ENCODE measurements at places on chromosomes 16 and 17. TPM values are rescaled to one million over a fixed set of nuclear protein-coding genes. Genes with fewer than 3 reads are reported as not detected.

GRCh38 chr16:67766291-67766690, 40.1 kb downstream of the RANBP10 start:
- DNase-seq: no peak

- peak; percentile 86 for DNase-seq
These were observed 26.0 kb downstream of the NECAB2 start for GRCh38 chr16:83994087-83994486.

SPATA32 gene
- not detected for polyA plus RNA-seq

DNA sequence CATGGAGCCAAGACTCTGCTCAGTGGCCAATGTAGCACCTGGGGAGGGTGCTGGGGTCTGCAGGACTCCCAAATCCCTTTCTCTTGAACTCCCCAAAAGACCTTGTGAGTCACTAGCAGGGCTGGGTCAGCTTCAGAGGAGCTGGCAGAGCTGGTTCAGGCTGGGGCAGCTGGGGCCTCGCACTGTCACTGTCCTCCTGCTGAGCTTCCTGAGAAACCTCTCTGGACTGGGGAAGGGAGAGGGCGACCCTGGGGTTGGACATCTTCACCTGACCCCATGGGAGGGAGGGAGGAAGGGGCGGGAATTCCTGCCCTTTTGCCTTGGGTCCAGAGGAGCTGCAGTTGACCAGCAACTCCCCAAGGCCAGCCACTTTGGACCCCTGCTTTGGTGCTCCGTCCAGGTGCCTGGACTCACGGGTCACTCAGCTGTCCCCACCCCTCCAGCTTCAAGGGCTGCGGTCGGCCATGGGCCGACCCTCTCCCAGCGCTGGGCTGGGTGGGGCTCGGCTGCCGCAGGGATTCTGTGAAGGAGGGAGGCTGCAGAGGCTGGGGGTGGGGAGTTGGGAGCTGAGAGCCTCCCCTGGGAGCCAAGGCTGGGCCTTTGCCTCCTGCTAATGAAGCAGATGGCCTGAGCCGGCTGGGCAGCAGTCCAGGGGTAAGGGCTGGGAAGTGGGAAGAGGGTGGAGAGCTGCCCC, 9.2 kb downstream of the FMNL1 start:
- no peak for DNase-seq

DNA sequence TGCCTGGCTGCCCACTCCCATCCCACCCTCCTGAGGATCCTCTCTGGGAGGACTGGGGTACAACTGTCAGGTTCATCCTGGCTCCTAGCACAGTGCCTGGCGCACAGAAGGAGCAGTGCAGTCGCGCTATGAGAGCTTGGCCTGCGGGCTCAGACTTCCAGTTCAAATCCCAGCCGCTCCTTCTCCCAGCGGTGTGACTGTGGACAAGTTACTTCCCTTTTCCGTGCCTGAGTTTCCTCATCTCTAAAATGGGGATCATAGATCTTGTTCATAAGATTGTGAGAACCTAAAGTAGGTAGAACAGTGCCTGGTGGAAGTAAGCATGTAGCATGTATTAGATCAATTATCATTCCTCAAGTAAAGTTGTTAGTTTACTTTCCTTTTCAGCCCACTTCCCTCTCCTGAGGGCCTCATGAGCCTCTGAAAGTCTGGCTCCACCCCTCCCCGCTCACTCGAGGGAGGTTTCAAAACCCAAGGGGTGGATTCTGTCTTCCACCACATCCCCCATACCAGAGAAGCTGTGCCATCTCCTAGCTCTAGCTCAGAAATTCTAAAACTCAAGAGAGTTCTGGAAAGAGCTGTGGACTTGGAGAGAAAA, 19.9 kb upstream of the COL1A1 start:
- DNase-seq: no peak

GP2 gene
- polyA plus RNA-seq: not detected

- DNase-seq: no peak
These were observed 2.2 kb downstream of the CRISPLD2 start for GRCh38 chr16:84821728-84822689.

All from foreskin keratinocyte (primary cell).